GM13976 (cell line): ENCODE measurements at places on chromosomes 2 and 18.
A peak's percentile ranks its signal among the peaks of the same experiment; 100 is the strongest.

- DNase-seq = no peak
Measured at GRCh38 chr2:43104763-43105162, 121.6 kb downstream of the ZFP36L2 start.

GRCh38 chr2:166614503-166614902 is 120.5 kb upstream of the SCN7A start:
- no peak for DNase-seq

DNA sequence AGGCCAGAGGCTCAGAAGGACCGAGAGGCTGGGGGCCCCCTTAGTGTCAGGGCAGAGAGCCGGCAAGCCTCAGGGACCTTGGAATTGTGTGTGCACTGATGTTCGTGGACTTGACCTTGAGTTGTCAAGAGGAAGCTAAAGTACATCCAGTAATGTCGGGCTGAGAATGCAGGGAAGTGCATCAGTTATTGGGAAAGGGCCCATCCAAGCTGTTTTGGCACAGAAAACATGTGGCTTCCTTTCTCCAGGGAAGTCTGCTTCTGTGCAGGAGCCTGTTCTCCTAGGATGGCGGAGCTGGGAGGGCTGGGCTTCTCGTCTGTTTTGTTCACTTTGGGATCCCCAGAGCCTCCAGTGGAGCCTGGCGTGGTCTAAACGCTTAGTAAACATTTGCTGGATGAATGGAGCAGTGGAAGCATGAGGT is 23.7 kb downstream of the ATOH8 start:
- DNase-seq = no peak

DNA sequence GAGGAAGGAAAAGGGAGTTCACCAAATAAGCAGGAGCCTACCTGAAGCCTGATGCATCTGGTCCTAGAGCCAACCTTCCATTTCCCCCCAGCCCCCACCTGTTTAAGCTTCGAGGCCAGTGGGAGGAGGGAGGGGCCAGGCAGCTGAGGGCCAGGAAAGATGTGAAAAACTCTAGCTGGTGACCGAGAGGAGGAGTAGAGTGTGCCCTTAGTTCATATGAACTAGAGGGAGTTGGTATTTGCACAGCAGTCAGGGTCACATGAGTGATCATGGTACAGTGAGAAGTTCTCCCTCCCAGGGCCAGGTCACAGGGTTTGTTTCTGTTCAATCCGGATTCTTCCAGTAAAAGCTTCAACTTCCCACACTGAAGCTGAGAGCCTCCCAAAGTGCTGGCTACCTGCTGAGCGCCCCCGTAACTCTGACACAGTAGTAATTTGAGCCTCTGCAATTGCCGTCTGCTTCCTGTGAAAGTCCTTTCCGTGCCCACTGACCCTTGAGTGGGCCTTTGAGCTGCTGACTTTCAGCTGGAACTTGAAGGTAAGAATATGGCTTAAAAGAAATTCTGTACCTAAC is at the start of gene SULT1C2:
Gene SULT1C2 (plus strand): TSS at position 362 of the 573 bp plus-strand sequence. CDS start 4,773 bp downstream, outside the sequence.
- DNase-seq = no peak

DNA sequence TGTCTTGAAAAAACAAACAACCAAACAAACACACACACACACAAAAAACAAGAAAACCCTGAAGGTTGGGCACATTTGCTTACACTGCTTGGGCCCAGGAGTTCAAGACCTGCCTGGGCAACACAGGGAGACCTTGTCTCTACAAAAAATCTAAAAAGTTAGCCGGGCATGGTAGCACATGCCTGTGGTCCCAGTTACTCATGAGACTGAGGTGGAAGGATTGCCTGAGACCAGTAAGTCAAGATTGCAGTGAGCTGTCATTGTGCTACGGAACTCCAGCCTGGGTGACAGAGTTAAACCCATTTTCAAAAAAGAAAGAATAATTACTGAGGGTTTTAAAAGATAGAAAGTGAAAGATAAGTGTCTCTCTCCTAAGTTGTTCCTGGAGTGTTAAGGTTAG is 103.4 kb downstream of the MBD5 start:
- no peak for DNase-seq

DNA sequence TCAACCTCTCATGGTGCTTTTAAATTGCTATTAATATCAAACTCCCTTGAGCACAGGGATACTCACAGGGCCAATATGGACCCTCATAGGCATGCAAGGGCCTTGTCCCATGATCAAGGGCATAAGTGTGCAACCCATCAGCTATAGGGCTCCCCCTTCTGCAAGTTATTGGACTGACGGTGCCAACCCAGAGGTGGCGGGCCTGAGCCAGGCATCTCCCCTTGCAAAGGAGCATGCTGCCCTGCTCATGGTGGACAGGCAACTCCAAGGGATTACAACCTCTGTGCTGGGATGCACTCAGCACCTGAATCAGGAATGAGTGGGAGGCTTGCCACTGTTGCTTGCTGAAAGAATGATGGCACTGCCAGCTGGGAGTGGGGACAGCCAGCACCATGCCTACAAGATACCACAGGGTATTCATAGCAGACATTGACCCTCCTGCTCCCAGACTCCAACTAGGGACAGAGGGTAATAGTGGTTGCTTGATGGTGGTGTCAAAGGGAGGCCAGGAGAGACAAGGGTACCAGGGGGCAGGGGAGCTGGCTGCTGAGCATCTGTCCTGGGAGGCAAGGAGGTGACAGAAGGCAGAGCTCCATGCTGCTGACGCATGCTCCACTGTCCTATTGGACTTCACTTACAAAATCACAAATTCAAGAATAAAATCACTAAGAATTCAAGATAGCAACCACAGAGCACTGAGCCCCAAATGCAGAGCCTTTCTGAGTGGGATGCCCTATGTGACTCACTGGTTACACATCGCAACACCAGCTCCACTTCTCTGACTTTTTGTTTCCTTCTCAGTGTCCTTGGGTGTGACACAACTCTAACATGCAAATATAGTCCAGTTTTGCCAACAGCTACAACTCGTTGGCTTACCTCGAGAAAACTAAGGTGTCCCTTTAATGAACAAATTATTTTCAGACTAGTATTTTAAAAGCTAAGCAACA is 157.1 kb upstream of the CCDC150 start:
- DNase-seq = no peak

DNA sequence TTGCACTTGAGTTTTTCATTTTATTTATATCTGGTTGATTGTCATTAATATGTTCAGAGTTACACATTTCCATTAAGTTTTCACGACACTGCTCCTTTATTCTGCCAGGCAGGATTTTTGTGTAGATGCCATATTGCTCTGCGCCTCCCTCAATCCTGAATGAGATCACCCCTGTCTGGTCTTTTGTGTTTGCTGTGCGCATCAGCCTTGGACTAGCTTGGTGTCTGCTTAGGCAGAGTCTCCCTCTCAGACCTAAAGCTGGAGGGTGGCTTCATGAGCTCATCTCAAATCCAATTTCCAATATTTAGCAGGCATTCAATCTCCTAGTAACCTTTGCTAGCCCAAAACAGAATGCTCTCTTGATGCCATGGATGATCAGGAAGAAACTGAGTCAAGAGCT is 137.4 kb downstream of the SMAD7 start:
- DNase-seq = no peak

GRCh38 chr2:186852508-186852907 is 3.5 kb upstream of the ZSWIM2 start:
- no peak for DNase-seq

DNA sequence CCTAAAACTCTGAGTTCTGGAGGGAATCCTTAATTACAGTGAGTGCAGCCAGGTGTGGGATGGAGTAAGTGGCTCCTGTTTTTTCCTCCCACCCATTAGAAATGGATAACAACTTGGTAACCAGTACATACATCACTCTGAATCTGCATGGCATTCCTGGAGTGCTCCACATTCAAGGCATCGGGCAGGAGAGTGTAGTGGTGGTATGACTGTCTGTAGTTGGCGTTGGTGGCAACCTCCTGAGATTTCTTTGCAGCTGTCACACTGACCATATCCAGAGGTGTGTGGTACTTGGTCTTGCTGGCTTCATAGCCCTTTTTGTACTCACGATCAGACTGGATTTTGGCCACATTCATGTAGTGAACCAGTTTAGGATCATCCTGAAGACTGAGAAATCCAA is 68.3 kb downstream of the NEB start:
- DNase-seq = no peak

DNA sequence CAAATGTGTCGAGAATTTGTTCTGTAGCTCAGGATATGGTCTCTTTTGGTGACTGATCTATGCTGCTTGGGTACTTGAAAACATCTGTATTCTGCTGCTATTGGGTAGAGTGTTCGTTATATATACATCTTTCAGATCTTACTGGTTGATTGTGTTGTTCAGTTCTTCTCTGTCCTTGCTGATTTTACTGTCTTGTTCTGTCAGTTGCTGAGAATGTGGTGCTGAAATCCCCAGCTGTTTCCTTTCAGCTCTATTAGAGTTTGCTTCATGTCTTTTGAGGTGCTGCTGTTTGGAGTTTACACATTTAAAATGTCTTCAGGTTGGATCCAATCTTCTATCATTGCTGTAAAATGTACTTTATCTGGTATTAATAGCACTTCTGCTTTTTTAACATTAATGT is 12.9 kb downstream of the BCL2L11 start:
- DNase-seq = no peak

GRCh38 chr2:122512091-122512490 is 756.6 kb downstream of the TSN start:
- no peak for DNase-seq

GRCh38 chr2:227597998-227598397 is 695 bp upstream of the SCYGR2 start:
- no peak for DNase-seq

GRCh38 chr18:35355140-35355618 is 11.0 kb upstream of the ZNF24 start:
- peak; percentile 52 for DNase-seq

- no peak for DNase-seq
Measured at GRCh38 chr2:176130147-176130956, 847 bp downstream of the HOXD8 start.

DNA sequence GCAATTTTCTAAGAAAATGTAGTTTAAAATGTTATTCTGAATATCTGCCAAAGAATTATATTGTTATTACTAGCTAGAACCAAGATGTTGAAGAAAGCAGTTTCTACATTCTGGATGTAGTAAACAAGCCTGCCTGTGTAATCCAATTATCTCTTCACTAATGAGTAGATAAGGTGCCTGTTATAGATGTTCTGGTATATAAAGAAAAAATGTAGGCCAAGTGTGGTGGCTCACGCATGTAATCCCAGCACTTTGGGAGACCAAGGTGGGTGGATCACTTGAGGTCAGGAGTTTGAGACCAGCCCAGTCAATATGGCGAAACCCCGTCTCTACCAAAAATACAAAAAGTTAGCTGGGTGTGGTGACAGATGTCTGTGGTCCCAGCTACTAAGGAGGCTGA is 28.9 kb downstream of the CD302 start:
- no peak for DNase-seq

- DNase-seq = no peak
Measured at GRCh38 chr2:28779001-28779400, 27.4 kb downstream of the PPP1CB start.

- no peak for DNase-seq
Measured at GRCh38 chr18:58762781-58763171, 91.5 kb downstream of the MALT1 start.

GRCh38 chr2:509888-510287 is 167.3 kb downstream of the TMEM18 start:
- DNase-seq = no peak

- DNase-seq = peak; percentile 34
Measured at GRCh38 chr2:39469807-39470206, 32.7 kb upstream of the MAP4K3 start.

DNA sequence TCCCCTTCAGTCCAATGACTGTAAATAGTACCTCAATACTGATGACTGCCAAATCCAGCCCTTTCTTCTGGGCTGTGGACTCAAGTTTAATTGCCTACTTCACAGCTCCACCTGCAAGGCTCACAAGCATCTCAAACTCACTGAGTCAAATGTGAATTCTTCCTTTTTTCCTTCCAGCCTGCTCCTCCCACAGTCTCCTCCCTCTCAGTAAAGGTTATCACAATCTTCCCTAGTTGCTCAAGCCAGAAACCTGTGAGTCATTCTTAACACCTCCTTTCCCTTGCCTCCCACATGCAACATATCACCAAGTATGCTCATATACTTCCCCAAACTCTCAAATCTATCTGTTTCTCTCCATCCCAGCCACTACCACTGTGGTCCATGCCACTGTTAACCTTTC is 3.7 kb upstream of the MFSD6 start:
- no peak for DNase-seq

DNA sequence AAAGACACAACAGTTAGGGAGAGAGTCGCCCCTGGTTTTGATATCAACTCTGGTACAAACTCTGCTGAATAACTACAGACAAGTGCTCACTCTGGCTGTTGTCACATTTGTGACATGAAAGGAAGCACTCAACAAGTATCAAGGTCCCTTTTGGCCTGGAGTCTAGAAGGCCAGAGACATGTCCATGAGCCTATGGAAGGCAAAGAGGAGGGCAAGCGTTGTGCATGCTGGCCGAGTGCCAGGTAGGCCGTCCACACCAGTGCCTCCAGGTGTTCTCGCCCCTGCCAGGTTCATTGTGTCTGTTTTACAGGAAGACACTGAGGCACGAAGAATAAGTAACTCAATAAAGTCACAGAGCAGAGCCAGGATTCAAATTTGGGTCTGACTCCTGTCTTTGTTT is 21.1 kb downstream of the ILKAP start:
- DNase-seq = no peak

GRCh38 chr2:54949431-54949830 is 100.8 kb downstream of the RTN4 start:
- DNase-seq = no peak

- peak; percentile 40 for DNase-seq
Measured at GRCh38 chr2:232634206-232635150, 1.1 kb downstream of the EFHD1 start.

GRCh38 chr2:208036357-208036756 is 11.0 kb upstream of the PLEKHM3 start:
- no peak for DNase-seq

DNA sequence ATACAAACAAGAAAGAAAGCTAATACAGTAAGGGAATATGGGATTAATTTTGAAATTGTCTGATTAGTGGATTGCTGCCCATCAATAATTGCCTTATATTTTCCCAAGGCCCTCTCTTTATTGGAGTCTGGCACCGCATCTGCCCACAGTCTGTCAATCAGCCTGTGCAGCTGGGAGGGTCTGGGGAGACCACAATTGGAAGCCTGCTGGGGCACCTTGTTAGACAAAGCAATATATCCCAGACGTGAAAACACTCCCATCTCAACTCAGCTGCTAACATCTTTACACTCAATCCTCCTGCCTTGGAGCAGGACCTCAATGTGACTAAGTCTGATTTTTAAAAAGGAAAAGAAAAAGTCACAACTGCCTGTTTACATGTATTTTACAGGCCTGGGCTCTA is 258.6 kb downstream of the SRBD1 start:
- no peak for DNase-seq

- DNase-seq = no peak
Measured at GRCh38 chr2:206700156-206700555, 18.0 kb downstream of the DYTN start.

DNA sequence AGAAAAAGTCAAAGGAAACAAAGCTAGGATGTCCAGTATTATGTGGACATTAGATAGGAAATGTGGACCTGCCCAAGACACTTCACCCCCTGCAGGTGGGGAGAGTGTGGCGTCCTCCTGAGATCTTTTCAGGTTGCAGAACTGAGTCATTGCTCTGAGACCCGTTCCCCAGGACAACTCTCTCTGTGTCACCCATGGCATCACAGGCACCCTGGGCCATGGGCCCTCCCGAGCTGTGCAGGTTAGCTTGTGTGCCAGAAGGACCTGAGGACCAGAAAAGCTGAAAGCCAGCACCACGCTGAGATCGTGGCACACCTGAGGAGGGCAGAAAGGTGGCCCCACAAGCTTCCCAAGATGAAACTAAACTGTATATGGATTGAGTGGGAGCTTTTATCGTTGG is 229.5 kb downstream of the AGAP1 start:
- no peak for DNase-seq
